ENCODE measurements at places on chromosomes 12 and 14. TPM values are rescaled to one million over a fixed set of nuclear protein-coding genes. Genes with fewer than 3 reads are reported as not detected.

DNA sequence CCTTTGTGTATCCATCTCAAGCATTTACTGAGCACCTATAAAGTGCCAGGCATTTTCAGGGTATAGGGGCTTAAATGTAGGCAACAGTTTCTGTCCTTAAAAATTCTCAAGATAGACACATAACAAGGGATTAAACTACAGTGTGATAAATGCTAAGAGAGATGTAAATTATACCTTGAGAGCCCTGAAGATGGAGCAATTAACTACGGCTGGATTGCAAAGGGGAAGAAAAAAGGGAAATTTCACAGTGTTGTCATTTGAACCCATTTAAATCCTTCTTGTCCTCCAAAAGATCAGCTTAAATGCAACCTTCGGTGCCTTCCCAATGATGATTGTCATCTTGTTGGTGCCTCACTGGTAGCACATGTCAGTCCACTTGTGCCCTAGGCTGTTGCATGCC lies 11.5 kb upstream of the IL26 start:
- DNase-seq = no peak

Gene OAS2
- total RNA-seq = 199 TPM

Gene LMNTD1
- not detected for total RNA-seq

DNA sequence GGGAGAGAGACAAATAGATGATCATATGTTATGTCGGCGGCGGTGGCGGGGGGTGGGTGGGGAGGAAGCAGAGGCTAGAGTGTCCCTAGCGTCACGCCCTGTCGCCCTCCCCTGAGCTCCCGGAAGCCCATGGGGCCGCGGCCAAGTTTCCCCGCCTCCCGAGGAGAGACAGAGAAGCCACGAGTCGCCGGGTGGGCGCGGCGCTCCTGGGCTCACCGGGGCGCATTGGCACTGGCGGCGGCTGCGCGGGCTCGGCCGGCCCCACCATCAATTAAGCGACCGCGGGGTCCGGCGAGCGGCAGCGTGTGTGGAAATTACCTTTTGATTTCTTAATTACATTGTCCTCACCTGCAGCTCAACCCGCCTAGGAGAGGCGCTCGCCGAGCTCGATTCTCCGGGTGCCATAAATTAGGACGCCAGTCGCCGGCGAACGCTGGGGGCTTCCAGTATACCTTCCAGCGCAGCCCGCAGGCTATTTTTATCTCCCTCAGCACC lies 119.9 kb upstream of the LHX5 start:
- DNase-seq = no peak

GRCh38 chr12:111570084-111570961 lies 28.8 kb downstream of the ATXN2 start:
- DNase-seq = no peak
